ENCODE measurements at places on chromosomes 5 and 9.

- DNase-seq = no peak
Measured at GRCh38 chr5:54021431-54022164, 288.8 kb downstream of the ARL15 start.

DNA sequence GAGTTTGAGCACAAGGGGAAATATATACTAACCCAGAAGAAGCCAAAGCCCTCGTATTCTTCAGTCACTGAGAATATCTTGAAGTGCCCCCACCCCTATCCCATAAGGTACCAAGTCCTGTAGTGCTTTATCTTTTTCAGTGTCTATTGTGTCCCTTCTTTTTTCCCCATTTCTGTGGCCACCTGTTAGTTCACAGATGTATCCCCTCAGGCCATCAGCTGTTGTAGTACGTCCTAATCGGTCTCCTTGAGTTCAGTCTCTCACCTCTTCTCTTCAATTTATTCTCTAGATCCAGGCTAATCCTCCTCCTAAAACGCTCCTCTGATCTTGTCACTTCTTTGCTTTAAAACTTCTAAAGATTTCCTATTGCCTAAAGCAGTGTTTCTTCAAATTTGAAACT is 10.4 kb downstream of the RGS7BP start:
- no peak for DNase-seq

DNA sequence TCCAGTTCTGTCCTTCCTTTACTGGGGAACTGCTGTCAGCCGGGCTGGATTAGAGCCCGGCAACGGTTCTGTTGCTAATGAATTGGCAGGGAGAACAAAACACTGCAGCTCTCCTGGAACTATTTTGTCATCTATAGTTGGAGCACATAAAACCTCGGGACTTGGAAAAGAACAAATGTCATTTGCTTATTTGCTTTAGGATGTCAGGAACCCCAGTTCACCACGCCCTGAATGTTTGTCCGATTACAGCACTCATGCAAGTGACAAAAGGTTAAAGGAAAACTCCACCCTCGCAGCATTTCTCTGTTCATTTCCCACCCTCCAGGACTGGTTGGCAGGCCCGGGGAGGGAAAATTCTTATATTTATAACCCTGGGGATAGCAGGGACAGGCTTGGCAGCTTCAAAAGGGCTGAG is 66.4 kb upstream of the PLPP1 start:
- peak; percentile 56 for DNase-seq

- no peak for DNase-seq
Measured at GRCh38 chr5:91177639-91178038, 205.5 kb downstream of the ARRDC3 start.

DNA sequence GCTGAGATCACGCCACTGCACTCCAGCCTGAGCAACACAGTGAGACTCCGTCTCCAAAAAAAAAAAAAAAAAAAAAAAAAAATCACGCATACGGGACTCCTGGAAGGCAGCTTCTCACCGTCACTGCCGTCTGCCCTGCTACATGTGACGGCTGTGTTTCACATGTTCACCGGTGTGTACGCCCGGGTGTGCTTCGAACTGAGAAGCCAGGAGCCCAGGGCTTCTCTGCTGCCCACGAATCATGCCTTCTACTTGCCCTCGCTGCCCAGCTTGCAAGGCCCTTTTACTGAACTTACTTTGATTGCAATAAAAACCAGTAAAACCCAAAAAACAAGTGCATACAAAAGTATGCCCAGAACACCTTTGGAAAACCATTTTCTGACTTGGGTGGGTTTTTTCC is 5.8 kb upstream of the NKD2 start:
- no peak for DNase-seq

DNA sequence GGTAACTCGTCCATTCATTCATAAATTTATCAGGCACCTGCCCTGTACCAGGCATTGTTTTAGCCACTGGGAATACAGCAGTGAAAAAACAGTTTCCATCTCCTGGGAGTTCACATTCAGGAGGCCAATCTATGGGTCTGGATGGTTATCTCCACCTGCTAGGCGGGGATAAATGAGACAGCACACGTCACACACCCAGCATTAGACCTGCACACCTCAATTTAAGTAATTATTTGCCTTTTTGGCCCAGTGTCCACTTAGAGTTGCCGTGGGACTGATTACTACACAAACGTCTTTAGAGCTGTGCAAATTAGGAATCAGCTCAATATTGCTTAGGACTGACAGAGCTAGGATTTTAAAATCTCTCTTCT is 46.1 kb downstream of the STK10 start:
- DNase-seq = no peak

DNA sequence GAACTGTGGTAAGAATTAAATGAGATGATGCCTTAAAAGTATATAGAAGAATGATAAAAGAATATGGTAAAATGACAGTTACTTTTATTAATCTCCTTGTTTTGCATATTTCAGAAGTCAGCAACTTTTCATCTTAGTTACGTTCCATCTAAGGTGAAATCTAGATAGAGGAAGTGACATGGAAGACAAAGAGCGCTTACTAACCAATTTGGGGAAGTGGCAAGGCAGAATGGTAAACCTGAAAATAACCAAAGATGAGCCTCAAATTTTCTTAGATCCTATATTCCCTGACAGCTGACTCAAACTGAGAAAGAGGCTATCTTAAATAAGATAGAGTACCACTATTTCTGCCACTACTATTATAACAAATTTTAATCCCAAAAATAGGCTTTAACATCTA is 52.5 kb downstream of the FGF10 start:
- no peak for DNase-seq

- DNase-seq = no peak
Measured at GRCh38 chr5:27377626-27378025, 339.2 kb upstream of the CDH9 start.

GRCh38 chr9:131387394-131387793 is 6.5 kb upstream of the PRRC2B start:
- DNase-seq = no peak

DNA sequence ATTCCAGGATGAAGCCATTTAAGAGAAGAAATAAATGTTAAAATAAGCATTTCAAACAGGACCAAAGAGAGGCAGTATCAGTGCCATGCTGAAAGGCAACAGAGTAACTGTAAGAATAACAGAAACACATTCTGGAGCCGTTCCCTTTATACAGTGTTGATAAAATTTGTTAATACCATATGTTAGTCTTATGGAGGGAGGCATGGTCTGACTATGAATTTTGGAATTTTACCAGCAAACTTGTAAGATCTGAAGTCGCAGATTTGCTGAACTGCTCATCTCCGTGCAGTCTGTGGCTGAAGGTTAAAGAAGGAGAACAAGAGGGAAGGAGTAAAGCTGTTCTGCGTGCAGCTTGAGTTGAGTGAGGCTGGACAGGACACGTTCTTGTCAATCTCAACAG is 508.4 kb downstream of the NFIB start:
- no peak for DNase-seq

DNA sequence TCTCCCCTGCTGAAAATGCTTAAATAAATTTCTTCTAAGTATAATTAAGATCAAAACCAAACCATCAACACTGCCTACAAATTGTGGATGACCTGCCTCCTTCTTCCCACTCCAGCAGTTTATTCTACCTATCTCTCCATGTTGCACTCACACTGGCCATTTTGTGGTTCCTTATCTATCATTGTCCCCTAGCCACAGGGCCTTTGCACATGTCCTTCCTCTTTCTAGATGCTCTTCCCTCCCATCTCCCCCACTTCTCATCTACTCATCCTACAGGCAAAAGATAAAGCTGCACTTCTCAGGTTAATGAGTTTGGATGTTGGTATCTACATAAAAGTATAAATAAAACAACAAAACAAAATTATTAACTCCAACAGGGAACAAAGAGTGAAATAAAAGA is 70.6 kb upstream of the CCNG1 start:
- no peak for DNase-seq

Data from anterior cingulate cortex (tissue), 58 donors.